ENCODE measurements at places on chromosomes 5 and 9. TPM values are rescaled to one million over a fixed set of nuclear protein-coding genes. Genes with fewer than 3 reads are reported as not detected.

DNA sequence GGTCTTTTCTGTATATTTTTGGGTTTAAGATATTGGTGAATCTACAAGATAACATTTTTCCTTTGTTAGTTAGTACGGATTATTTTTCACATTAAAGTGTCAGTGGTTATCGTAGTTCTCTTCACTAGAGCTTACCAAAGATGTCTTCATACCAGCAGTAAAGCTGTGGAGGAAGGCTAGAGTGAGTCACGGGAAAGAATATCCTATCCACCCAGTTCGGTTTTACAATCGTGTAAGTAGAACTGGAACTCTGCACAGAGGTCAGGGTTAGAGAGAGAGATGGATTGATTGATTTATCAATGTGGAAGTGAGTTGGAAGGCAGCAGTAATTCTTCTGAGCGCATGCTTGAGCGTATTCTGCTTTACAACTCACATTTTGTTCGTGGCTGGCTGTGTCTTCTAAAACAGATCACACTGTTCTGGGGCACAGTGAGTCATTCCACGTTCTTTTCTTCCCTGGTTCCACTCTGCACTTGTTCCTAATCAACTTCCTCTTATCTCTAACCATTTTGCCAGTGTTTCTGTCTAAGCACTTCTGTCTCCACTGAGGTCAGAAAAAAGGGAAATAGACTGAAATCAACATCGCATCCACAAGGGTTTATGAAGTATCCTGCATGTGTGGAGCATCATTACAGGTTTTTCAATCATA, 86.5 kb upstream of the ARRDC3 start:
- no peak overlapping the region for H3K4me3 ChIP-seq
- H3K27me3 ChIP-seq, result no peaks in the 10 kb centered on the region
- DNase-seq, result no peak
- H3K27ac ChIP-seq, result no peak overlapping the region

- H3K27ac ChIP-seq, result no peak overlapping the region
- H3K4me1 ChIP-seq, result no peaks in the 10 kb centered on the region
- H3K27me3 ChIP-seq, result peaks cover 7% of the 10 kb centered on the region
- H3K4me3 ChIP-seq, result no peak overlapping the region
- DNase-seq, result no peak
Observed at GRCh38 chr9:114691046-114691955, 9.3 kb upstream of the TEX48 start.

- DNase-seq, result no peak
- H3K36me3 ChIP-seq, result no peaks in the 10 kb centered on the region
- no peak overlapping the region for H3K27ac ChIP-seq
- H3K27me3 ChIP-seq, result no peaks in the 10 kb centered on the region
- no peak overlapping the region for H3K4me3 ChIP-seq
- no peaks in the 10 kb centered on the region for H3K4me1 ChIP-seq
Observed at GRCh38 chr5:92002721-92003274, 619.7 kb upstream of the ARRDC3 start.

Gene SLC9A3
- 1.2 TPM for total RNA-seq

GRCh38 chr5:138743484-138743883, 9.7 kb upstream of the CTNNA1 start:
- no peaks in the 10 kb centered on the region for H3K36me3 ChIP-seq
- H3K27me3 ChIP-seq, result no peaks in the 10 kb centered on the region
- H3K27ac ChIP-seq, result no peak overlapping the region
- H3K4me1 ChIP-seq, result peaks cover 39% of the 10 kb centered on the region

DNA sequence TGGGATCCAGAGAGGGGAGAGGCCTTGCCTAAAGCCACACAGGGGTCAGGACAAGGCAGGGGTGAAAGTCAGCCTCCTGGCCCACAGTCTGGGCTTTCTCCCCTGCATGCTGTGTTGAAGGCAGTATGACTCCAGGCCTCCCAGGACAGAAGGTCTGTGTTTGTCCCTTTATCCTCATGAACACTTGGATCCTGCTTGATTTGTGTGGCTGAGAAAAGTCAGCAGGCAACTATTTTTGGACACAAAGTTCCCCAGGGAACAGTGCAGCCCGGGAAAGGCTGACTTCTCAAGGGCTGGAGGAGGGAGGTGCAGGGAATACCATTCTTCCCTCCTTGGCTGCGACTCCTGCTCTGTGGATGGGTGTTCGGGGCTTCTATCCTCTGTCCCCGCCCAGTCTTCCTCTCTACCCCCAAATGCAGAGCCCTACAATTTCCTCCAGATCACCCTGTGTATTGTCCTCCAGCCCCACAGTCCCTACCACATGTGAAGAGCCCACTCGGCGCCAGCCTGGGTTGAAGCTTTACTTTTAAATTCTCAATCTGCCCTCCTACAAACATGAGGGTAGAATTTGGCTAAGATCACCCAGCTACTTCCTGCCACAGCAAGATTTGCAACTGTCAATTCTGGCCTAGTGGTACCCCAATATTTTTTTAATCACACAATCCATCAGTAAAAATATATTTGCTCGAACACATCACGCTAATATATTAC, 4.1 kb downstream of the AKNA start:
- no peak overlapping the region for H3K27ac ChIP-seq
- no peak for DNase-seq
- H3K4me1 ChIP-seq, result peaks cover 51% of the 10 kb centered on the region
- 0 out of 3 replicates have a peak, but pooled peaks cover 3% of the 10 kb centered on the region for H3K36me3 ChIP-seq
- no peaks in the 10 kb centered on the region for H3K27me3 ChIP-seq

Gene BTNL9
- not detected for total RNA-seq
